ENCODE measurements at places on chromosomes 7 and 10. TPM values are rescaled to one million over a fixed set of nuclear protein-coding genes. Genes with fewer than 3 reads are reported as not detected.

DNA sequence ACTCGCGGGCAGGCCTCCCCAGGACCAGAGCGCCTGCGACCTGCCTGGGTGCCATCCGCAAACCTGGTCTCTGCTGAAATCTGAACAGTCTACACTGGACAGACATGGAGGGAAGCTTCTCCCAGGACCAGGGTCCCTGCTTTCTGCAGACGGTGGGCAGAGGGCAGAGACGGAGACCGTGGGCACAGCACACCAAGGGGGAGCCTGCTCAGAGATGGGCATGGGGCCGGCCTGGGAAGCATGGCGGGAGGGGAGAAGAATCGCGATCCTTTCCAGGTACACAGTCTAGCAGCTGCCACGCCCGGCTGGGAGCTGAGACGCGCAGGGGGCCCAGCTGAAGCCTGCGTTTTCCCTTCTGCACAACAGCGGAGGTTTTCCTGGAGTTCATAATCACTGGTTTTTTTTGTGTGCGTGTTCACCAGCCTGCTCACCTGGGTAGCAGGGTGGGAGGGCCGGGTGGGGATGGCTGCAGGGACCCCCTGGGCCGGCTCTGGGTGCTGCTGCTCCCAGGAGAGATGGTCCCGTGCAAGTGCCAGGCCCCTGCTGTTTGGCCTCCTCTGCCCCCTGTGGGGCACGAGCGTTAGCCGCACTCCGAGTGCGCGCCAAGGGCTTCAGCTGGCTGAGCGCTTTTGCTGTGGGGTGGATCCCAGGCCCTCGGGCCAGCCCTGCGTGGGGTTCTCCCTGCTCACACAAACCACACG is 448.8 kb downstream of the DNAJB6 start:
- no peak for DNase-seq

The AQP1 gene
- not detected for total RNA-seq

The SNX13 gene
- total RNA-seq: 29.3 TPM

GRCh38 chr7:122423591-122423990 is 119.0 kb upstream of the FEZF1 start:
- no peak for DNase-seq
